ENCODE measurements at places on chromosomes 12 and 14. TPM values are rescaled to one million over a fixed set of nuclear protein-coding genes. Genes with fewer than 3 reads are reported as not detected.
A peak's percentile ranks its signal among the peaks of the same experiment; 100 is the strongest.

- H3K4me3 ChIP-seq: no peak overlapping the region
- no peak overlapping the region for H3K27ac ChIP-seq
- peaks cover 15% of the 10 kb centered on the region for H3K27me3 ChIP-seq
- DNase-seq: peak; percentile 22
- H3K4me1 ChIP-seq: no peaks in the 10 kb centered on the region
Measured at GRCh38 chr14:96081767-96082400, 42.7 kb downstream of the C14orf132 start.

DNA sequence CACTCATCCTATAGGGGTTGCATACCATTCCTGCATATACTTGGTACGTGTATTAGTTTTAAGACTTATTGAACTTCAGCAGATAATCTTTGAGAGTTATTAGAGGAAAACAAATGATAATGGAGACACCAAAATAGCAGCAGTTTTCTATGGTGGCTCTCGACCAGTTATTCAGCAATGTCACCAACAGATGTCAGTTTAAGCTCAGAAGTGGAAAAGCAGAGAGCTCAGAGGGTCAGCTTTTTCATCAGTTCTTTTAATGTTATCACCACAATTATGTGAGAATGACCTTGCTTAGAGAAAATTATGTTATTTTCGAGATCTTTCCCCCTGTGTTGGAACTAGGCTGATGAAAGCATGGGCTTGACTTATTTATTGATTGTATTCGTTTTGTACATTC lies 32.0 kb downstream of the PTPN11 start:
- H3K4me3 ChIP-seq: no peak overlapping the region
- peaks cover 100% of the 10 kb centered on the region for H3K36me3 ChIP-seq
- peaks cover 18% of the 10 kb centered on the region for H3K4me1 ChIP-seq

The FAM222A gene
- 21.5 TPM for total RNA-seq

The SMIM41 gene
- total RNA-seq: 5.1 TPM

The SERPINA3 gene
- total RNA-seq: 15.8 TPM

The CCDC38 gene
- 2.0 TPM for total RNA-seq

- H3K27me3 ChIP-seq: no peaks in the 10 kb centered on the region
- H3K27ac ChIP-seq: no peak overlapping the region
- peak; percentile 61 for DNase-seq
- H3K4me1 ChIP-seq: no peaks in the 10 kb centered on the region
Measured at GRCh38 chr12:30959778-30960177, 33.2 kb downstream of the TSPAN11 start.

GRCh38 chr12:122610207-122610606 lies 83.2 kb downstream of the KNTC1 start:
- H3K27me3 ChIP-seq: no peaks in the 10 kb centered on the region
- DNase-seq: no peak
- H3K27ac ChIP-seq: no peak overlapping the region
- peaks cover 96% of the 10 kb centered on the region for H3K36me3 ChIP-seq
- H3K4me1 ChIP-seq: no peaks in the 10 kb centered on the region

DNA sequence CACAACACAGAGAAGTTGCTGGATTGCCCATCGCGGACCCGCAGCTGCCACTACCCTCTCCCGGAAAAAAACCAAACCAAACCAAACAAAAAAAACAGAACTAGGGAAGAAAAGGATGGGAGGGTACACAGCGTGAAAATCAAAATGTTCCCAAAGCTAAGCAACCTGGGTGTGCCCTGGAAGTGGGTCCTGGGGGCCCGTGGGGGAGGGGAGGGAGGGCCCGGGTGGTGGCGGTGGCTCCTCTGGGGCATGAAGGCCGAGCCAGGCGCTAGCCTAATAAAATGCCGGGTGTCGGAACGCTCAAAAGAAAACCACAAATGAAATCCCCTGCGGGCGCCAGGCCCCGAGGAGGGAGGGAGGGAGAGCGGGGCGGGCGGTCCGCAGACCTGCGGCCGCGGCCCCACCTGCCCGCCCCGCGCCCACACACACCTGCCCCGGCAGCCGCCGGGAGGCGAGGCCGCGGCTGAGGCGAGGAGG lies 787 bp downstream of the HECTD4 start:
- H3K27me3 ChIP-seq: no peaks in the 10 kb centered on the region
- H3K4me3 ChIP-seq: peak overlapping the region; percentile 62
- DNase-seq: no peak
- no peaks in the 10 kb centered on the region for H3K36me3 ChIP-seq
- H3K27ac ChIP-seq: peak overlapping the region; percentile 89

The SLC7A8 gene
- 40.7 TPM for total RNA-seq

The TUNAR gene
- not detected for total RNA-seq

The GSG1 gene
- total RNA-seq: not detected

GRCh38 chr14:25001601-25002000 lies 48.3 kb downstream of the STXBP6 start:
- no peaks in the 10 kb centered on the region for H3K4me1 ChIP-seq
- no peak overlapping the region for H3K27ac ChIP-seq
- no peak for DNase-seq

DNA sequence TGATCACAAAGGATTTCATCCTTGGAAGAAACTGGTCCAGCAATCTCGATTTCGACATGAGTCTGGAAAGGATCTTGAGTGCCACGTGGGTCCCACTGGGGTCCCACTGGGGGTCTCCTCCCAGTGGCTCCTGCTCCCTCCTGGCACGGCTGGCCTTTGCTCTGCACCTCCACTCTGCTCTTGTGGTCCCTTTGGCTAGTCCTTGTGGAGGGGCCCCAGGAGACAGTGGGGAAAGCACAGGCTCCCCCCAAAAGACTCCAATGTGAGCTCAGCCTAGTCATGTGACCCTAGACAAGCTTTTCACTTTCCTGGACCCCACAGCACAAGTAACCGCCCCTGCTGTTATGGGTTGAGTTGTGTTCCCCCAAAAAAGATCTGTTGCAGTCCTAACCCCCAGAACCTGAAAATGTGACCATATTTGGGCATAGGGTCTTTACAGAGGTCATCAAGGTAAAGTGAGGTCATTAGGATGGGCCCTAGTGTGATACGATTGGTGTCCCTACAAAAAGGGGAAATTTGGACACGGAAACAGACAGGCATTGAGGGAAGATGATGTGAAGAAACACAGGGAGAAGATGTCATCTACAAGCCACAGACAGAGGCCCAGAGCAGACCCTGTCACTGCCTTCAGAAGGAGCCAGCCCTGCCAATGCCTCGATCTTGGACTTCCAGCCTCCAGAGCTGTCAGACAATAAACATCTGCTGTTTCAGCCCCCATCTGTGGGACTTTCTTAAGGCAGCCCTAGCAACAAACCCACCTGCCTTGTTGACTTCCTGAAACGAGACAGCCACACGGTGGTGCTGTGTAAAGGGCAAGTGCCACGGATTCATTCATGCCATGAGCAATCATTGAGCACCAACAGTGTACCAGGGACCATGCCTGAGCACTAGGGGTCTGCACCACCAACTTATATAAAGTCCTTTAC lies 23.8 kb upstream of the PPP2R5C start:
- no peak for DNase-seq
- no peak overlapping the region for H3K4me3 ChIP-seq
- H3K27me3 ChIP-seq: no peaks in the 10 kb centered on the region
- H3K36me3 ChIP-seq: no peaks in the 10 kb centered on the region
- peaks cover 26% of the 10 kb centered on the region for H3K4me1 ChIP-seq

The CD163 gene
- total RNA-seq: 534 TPM

The APOLD1 gene
- total RNA-seq: 10.2 TPM

DNA sequence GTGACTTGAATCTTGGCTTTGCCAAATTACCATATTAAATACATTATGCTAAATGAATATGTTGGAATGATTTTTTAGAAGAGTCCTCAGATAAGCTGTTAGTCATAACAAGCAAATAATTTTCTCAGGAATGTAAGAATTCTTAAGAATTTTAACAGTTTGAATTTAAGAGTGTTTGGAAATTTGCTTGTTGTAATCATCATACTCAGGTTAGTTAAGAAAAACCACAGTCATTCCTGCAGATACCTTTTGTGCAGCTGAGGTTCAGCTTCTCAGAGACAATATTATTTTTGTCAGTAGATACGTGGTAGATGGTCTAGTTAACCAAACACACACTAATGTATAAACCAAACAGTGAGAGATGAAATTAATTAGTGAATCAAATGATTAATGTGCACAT lies 8.9 kb downstream of the WNK1 start:
- no peaks in the 10 kb centered on the region for H3K27me3 ChIP-seq
- H3K4me1 ChIP-seq: peaks cover 21% of the 10 kb centered on the region
- no peak overlapping the region for H3K4me3 ChIP-seq
- H3K36me3 ChIP-seq: no peaks in the 10 kb centered on the region
- H3K27ac ChIP-seq: no peak overlapping the region
- no peak for DNase-seq

GRCh38 chr12:128815779-128816642 lies 7.7 kb downstream of the SLC15A4 start:
- H3K36me3 ChIP-seq: peaks cover 55% of the 10 kb centered on the region
- H3K4me3 ChIP-seq: no peak overlapping the region
- H3K27ac ChIP-seq: peak overlapping the region; percentile 95
- peaks cover 48% of the 10 kb centered on the region for H3K4me1 ChIP-seq
- DNase-seq: no peak

DNA sequence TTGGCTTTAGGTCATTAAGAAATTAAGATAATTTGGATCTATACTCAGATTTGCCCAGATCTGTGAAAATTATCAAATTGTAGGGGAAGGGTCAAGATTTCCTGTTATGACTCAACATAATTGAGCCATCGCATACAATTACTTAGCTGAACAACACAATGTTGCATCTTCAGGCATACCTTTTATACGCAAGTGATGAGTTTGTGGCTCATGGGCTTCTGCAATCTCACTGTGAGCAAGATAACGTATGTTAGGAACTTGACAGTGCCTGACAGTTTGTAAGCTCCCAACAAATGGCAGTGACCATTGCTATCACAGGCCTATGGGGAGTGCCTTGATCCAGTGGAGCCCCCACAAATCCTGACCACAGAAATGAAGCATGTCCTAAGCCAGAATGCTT lies 199.7 kb downstream of the BCAT1 start:
- no peak for DNase-seq
- H3K36me3 ChIP-seq: no peaks in the 10 kb centered on the region
- H3K4me3 ChIP-seq: no peak overlapping the region
- H3K27me3 ChIP-seq: no peaks in the 10 kb centered on the region
- no peaks in the 10 kb centered on the region for H3K4me1 ChIP-seq

DNA sequence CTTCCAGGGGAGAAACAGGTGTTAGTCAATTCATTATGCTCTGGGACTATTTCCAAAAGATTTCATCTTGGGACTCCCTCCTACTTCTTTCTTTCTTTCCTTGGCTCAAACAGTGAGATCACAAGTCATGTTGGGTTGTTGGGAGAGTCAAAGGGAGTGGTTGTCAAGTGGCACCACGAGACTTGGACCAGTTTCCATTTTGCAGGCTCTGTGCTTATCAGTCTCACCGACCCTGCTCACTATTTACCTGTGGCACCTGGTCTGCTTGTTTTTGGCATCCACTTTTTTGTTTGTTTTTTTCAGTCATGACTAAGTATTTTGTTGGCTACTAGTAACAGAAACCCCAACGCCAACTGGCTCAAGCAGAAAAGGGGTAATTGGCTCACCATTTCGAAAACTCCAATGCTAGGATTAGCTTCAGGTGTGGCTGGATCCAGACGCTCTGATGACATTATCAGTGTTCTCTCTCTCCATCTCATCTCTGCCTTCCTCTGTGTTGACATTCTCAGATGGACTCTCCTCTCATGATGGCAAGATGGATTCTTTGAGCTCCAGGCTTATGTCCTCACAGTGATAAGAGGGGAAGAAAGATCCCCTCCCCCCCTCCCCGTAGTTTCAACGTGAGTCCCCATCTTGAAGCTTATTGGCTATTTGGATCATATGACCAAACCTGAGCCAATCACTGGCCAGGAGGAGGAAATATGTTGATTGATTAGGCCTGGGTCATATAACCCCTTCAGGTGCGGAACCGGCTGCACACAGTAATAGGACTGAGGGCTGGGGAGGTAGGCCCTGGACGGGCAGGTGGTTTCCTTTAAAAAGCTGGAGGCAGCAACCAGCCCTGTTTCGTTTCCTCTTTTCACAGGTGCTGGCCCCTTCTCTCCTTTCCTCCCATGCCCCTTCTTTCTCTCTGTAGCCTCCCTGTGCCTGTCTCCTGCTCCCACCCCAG lies 84.2 kb downstream of the AACS start:
- no peak overlapping the region for H3K27ac ChIP-seq
- H3K4me1 ChIP-seq: no peaks in the 10 kb centered on the region
- H3K27me3 ChIP-seq: no peaks in the 10 kb centered on the region
- DNase-seq: no peak
- H3K36me3 ChIP-seq: no peaks in the 10 kb centered on the region

DNA sequence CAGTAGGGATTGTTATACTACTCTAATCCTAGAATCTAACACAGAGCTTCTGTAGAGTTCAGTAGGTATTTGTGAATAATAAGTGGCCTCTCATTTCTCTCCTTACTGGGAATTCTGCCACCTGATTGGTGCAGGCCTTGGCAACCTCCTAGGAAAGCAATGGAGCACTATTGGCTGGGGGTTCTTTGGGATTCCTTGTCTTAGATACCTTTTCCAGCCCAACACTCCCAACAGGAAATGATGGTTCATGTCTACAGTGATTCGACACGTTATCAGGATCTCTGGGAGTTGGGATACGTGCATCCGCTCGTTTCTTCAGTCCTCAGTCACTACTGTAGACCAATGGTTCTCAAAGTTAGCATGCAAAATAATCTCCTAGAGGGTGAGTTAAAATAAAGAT lies 67.4 kb downstream of the ELK3 start:
- DNase-seq: no peak
- peaks cover 90% of the 10 kb centered on the region for H3K36me3 ChIP-seq
- peaks cover 17% of the 10 kb centered on the region for H3K4me1 ChIP-seq
- no peak overlapping the region for H3K4me3 ChIP-seq
- no peaks in the 10 kb centered on the region for H3K27me3 ChIP-seq

- DNase-seq: no peak
- no peaks in the 10 kb centered on the region for H3K36me3 ChIP-seq
- H3K4me1 ChIP-seq: no peaks in the 10 kb centered on the region
- no peak overlapping the region for H3K27ac ChIP-seq
- no peaks in the 10 kb centered on the region for H3K27me3 ChIP-seq
Measured at GRCh38 chr12:19922717-19923116, 445.6 kb upstream of the PDE3A start.

The HCAR1 gene
- total RNA-seq: 3.6 TPM

DNA sequence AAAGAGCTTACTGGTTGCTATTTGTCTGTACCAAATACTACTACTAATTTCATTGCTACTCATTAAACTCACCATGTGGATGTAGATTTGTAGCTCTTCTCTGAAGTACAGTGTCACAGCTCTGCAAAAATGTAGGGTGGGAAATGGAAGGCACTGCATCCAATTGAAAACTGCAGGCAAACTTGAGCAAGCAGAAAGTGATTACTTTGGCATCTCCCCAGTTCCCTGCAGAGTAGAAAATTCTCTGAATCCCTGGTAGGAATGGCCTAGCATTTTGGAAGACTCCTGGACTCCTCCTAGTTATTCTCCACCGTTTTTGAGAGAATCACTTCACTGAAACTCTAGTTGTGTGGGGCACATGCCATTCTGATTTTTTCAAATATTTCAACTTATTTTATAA lies 239.1 kb downstream of the DIO2 start:
- no peak overlapping the region for H3K4me3 ChIP-seq
- no peaks in the 10 kb centered on the region for H3K27me3 ChIP-seq
- H3K27ac ChIP-seq: no peak overlapping the region
- H3K4me1 ChIP-seq: no peaks in the 10 kb centered on the region
- no peak for DNase-seq

Measured in spleen (tissue), 13 donors.